ENCODE measurements at places on chromosomes 6 and 20. TPM values are rescaled to one million over a fixed set of nuclear protein-coding genes. Genes with fewer than 3 reads are reported as not detected.

The DZANK1 gene
- 1.4 TPM for total RNA-seq

The PLN gene
- not detected for total RNA-seq

The ZNF831 gene
- not detected for total RNA-seq

The BPI gene
- total RNA-seq, result not detected

The OR12D3 gene
- not detected for total RNA-seq

The NOL7 gene
- 140 TPM for total RNA-seq

The RAET1E gene
- total RNA-seq, result not detected

The HLA-DPB1 gene
- 52.3 TPM for total RNA-seq

The HUS1B gene
- total RNA-seq, result 0.22 TPM

The ANKRD66 gene
- not detected for total RNA-seq

The EEF1A2 gene
- total RNA-seq, result 20.0 TPM

The MCUR1 gene
- 16.3 TPM for total RNA-seq

The C6orf120 gene
- 27.1 TPM for total RNA-seq

The RIPPLY2 gene
- total RNA-seq, result not detected

The TUBB1 gene
- not detected for total RNA-seq

The THBS2 gene
- 2.5 TPM for total RNA-seq

The OPN5 gene
- total RNA-seq, result not detected

The IPCEF1 gene
- total RNA-seq, result 0.63 TPM

The SIRPD gene
- not detected for total RNA-seq

The CST4 gene
- total RNA-seq, result not detected

The PARD6B gene
- total RNA-seq, result 44.4 TPM
